Adrenal gland (tissue), 19 donors: ENCODE measurements at places on chromosomes 7 and 10. TPM values are rescaled to one million over a fixed set of nuclear protein-coding genes. Genes with fewer than 3 reads are reported as not detected.

- H3K27ac ChIP-seq, result peak overlapping the region; percentile 59
- peaks cover 5% of the 10 kb centered on the region for H3K4me1 ChIP-seq
- no peaks in the 10 kb centered on the region for H3K36me3 ChIP-seq
- H3K4me3 ChIP-seq, result peak overlapping the region; percentile 60
- H3K27me3 ChIP-seq, result no peaks in the 10 kb centered on the region
Observed at GRCh38 chr7:69597278-69598076, 798 bp upstream of the AUTS2 start.

- H3K36me3 ChIP-seq, result no peaks in the 10 kb centered on the region
- no peak overlapping the region for H3K4me3 ChIP-seq
- no peak for DNase-seq
Observed at GRCh38 chr7:69349291-69349690, 249.0 kb upstream of the AUTS2 start.

GRCh38 chr7:149843566-149843965 lies 5.4 kb downstream of the ZNF862 start:
- H3K4me1 ChIP-seq, result peaks cover 11% of the 10 kb centered on the region
- H3K4me3 ChIP-seq, result no peak overlapping the region
- DNase-seq, result no peak

GRCh38 chr10:61887772-61888171 lies 13.7 kb upstream of the ARID5B start:
- H3K4me1 ChIP-seq, result no peaks in the 10 kb centered on the region
- no peaks in the 10 kb centered on the region for H3K27me3 ChIP-seq
- H3K36me3 ChIP-seq, result no peaks in the 10 kb centered on the region
- H3K4me3 ChIP-seq, result no peak overlapping the region

DNA sequence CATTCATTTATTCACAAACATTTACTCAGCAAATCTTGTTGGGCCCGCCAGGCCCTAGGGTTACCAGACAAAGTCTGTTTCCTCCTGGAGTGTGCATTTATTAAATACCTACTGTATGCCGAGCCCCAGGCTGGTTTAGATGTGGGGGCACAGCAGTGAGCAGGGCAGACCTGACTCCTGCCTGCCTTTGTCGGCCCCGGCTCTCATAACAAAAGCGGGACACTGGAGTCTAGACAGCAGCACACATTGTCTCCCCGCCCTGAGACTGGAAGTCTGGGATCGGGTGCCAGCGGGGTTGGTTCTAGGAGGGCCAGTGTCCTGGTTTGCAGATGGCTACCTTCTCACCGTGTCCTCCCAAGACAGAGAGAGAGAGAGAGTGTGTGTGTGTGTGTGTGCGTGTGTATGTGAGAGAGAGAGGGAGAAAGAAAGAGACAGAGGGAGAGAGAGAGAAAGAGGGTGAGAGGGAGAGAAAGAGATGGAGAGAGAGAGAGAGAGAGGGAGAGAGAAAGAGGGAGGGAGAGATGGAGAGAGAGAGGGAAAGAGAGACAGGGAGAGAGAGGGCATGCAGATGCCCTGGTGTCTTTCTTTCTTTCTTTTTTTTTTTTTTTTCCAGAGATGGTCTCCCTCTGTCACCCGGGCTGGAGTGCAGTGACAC lies 25.9 kb downstream of the ELFN1 start:
- peak; percentile 3 for DNase-seq
- H3K27ac ChIP-seq, result no peak overlapping the region
- no peaks in the 10 kb centered on the region for H3K27me3 ChIP-seq
- no peaks in the 10 kb centered on the region for H3K36me3 ChIP-seq
- H3K4me1 ChIP-seq, result no peaks in the 10 kb centered on the region
- no peak overlapping the region for H3K4me3 ChIP-seq

DNA sequence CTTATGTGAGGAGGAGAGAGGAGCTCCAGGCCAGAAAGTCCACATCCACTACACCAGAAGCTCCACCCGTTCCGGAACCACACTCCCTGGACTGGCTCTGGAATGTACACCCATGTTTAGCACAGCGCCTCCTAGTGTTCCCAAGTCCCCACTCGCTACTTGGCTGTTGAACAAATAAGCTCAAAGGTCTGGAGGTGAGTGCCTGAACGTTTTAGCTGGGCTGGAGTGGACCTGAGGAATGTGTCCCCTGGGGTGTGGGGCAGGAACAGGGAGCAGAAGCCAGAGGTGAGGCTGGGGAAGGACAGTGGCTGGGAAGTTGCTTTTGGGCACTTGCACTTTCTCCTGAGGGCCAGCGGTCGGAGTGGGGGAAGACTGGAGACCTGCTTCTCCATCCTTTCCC lies 164.1 kb upstream of the CDCA7L start:
- no peaks in the 10 kb centered on the region for H3K36me3 ChIP-seq
- H3K4me3 ChIP-seq, result no peak overlapping the region
- H3K4me1 ChIP-seq, result no peaks in the 10 kb centered on the region
- DNase-seq, result peak; percentile 64

DNA sequence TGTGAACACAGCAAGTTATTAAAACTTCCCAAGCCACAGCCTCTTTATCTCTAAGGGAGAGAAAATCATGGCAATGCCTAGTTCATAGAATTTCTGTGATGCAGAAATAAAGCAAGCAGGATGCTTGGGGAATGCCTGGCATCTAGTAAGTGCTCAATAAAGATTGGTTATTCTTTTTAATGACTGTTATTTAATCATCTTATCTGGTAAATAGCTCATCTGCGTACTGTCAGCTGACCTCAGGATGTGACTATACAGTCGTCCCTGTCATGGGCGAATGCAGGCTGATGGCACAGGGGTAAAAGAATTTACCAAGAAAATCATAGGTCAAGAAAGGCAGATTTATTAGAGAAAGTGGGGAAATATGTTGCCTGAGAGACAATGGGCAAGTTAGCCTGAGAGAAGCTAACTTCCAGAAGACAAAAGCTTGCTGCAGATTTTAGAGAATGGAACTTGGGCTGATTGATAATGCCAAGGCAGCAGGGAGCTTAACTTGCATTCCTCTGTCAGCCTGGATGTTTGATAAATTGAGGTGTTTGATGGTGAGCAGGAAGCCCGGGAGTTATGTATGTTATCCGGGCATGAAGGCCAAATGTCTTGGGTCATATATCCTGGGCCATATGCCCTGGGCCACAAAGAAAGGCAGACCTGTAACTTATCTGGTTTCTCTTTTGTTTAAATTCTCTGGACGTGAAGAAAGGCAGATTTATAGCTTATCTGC lies 126.0 kb downstream of the KCNMA1 start:
- no peak for DNase-seq
- H3K4me1 ChIP-seq, result peaks cover 4% of the 10 kb centered on the region
- peaks cover 7% of the 10 kb centered on the region for H3K27me3 ChIP-seq
- no peak overlapping the region for H3K27ac ChIP-seq

The TUBB8 gene
- not detected for total RNA-seq

DNA sequence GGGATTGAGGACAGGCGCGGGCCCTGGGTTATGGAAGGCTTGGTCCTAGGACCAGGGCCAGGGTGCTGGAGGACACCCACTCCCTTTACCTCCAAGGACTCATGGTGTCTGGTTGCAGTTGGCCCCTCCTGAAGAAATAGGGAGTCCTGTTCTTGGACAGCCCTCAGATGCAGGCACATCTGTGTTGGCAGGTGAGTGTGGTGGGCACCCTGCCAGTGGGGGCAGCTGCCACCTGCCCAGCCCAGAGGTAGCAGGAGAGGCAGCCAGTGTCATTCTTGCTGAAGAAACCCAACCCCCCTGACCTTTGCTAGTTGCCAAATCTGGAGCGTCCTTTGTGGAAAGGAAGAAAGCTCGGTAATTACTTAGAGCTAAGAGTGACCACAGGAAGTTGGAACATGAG lies 8.3 kb downstream of the GALNT17 start:
- no peaks in the 10 kb centered on the region for H3K36me3 ChIP-seq
- H3K27ac ChIP-seq, result no peak overlapping the region
- H3K4me1 ChIP-seq, result no peaks in the 10 kb centered on the region
- no peak for DNase-seq

- peaks cover 4% of the 10 kb centered on the region for H3K27me3 ChIP-seq
- DNase-seq, result no peak
- H3K36me3 ChIP-seq, result no peaks in the 10 kb centered on the region
- H3K4me1 ChIP-seq, result no peaks in the 10 kb centered on the region
Observed at GRCh38 chr10:131834152-131834810, 66.5 kb upstream of the PPP2R2D start.

The USP54 gene
- total RNA-seq, result 22.5 TPM

The PKD2L1 gene
- total RNA-seq, result not detected

- peak overlapping the region; percentile 2 for H3K27ac ChIP-seq
- H3K36me3 ChIP-seq, result no peaks in the 10 kb centered on the region
- no peak for DNase-seq
- H3K4me1 ChIP-seq, result no peaks in the 10 kb centered on the region
- no peak overlapping the region for H3K4me3 ChIP-seq
Observed at GRCh38 chr10:878333-878759, 53.2 kb downstream of the LARP4B start.

The FBXL13 gene
- 5.0 TPM for total RNA-seq

The MRLN gene
- total RNA-seq, result not detected

DNA sequence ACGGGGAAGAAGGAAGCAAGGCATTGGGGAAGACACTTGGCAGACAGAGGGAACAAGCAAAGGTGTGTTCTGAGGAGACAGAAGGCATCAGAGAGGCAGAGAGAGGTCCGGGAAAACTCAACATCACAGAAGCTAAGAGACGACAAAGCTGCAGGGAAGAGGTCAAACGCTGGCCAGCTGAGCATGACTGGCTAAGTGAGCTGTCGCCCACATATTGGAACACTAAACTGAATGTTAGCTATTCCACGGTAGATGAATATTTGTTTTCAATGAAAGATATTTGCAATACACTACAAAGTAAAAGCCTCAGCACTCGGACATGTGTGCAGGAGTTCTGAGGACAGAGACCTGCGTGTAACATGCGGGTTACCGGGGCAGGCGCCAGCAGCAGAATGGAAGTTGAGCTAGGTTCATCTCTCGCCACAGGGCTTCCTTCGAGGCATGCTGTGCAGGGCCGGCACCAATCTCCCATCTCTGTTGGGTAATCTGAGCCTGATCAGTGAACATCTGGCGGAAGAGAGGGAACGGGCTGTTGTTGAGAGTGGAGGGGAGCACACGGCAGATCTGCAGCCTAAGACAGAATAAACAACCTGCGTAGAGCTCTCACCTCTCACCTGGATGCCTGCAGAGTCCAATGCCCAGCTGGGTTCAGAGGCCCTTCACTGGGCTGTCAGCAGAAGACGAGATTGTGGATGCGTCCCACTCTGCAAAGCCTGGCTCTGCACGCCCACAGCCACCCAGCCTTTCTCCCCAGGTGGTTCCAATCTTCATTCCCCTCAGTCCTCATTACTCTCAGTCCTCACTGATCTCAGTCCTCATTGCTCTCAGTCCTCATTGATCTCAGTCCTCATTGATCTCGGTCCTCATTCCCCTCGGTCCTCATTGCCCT lies 35.9 kb downstream of the INSIG1 start:
- no peak for DNase-seq
- H3K27me3 ChIP-seq, result no peaks in the 10 kb centered on the region
- no peaks in the 10 kb centered on the region for H3K4me1 ChIP-seq
- H3K4me3 ChIP-seq, result no peak overlapping the region
- H3K27ac ChIP-seq, result no peak overlapping the region
- no peaks in the 10 kb centered on the region for H3K36me3 ChIP-seq

DNA sequence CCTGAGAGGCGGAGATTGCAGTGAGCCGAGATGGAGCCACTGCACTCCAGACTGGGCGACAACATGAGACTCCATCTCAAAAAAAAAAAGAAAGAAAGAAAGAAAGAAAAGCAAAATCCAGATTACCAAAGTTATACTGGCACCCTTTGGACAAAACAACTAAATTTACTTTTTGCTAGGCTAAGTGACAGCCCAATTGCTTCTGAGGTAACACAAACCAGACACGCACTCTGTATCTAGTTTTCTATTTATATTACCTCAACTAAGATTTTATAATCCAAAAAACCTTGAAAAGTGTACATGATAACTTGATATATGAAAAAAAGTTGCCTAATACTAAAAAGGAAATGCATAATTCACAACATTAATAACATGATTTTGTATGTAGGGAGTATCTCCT lies 12.9 kb downstream of the UBE2H start:
- peaks cover 37% of the 10 kb centered on the region for H3K4me1 ChIP-seq
- H3K4me3 ChIP-seq, result no peak overlapping the region
- DNase-seq, result no peak
- peaks cover 19% of the 10 kb centered on the region for H3K36me3 ChIP-seq
- no peak overlapping the region for H3K27ac ChIP-seq
- no peaks in the 10 kb centered on the region for H3K27me3 ChIP-seq

DNA sequence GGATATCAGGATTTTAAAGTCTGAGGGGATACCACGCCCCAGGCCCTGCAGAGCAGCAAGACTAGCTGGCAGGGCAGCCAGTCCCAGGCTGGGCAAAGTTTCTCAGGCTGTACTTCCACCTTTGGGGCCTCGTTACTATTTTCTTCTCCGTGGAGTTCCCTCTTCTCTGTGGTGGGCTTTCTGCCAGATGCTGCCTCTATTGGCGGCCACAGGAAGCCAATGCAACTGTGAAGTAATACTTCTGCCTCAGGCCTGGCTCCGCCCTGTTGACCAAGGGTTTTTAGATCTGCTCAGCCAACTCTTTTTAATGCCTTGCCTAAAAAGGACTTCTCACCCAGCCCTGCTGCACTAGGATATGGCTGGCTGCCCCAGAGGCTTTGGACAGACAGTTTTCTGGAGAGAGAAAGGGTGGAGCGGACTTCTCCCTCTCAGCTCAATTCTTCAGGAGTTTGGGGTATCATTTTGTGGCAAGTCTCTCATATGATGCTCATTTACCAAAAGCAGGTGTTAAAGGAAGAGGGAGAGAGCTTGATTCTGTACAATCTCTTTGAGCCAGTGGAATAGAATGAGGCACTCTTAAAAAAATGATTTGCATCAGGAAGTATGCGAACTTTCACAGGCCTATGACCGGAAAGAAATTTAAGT lies 67.4 kb downstream of the HHEX start:
- H3K27me3 ChIP-seq, result no peaks in the 10 kb centered on the region
- peak overlapping the region; percentile 34 for H3K27ac ChIP-seq
- peak; percentile 71 for DNase-seq
- no peaks in the 10 kb centered on the region for H3K4me1 ChIP-seq
- H3K36me3 ChIP-seq, result no peaks in the 10 kb centered on the region

DNA sequence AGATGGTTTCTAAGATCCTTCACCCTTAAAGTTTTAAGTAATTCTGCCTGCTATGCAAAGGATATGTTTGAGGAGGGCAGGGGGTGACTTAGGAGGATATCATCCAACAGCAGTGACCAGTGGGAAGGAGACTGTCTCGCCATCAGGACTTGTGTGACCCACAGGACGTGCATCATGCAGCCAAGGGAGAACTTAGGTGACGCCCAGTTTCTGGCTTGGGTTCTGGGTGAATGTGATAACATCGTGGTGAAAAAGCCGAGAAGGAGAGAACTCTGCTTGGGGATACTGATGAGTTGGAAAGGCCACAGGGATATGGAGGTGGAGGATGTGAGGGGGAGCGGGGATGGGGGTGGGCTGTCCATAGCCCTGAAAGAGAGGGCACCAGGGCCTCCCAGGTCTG lies 3.8 kb downstream of the WIPI2 start:
- peaks cover 13% of the 10 kb centered on the region for H3K4me1 ChIP-seq
- no peaks in the 10 kb centered on the region for H3K27me3 ChIP-seq
- no peaks in the 10 kb centered on the region for H3K36me3 ChIP-seq
- no peak overlapping the region for H3K27ac ChIP-seq
- peak; percentile 33 for DNase-seq

GRCh38 chr7:54956865-54957264 lies 62.0 kb upstream of the EGFR start:
- H3K4me3 ChIP-seq, result no peak overlapping the region
- no peaks in the 10 kb centered on the region for H3K4me1 ChIP-seq
- no peak overlapping the region for H3K27ac ChIP-seq
- no peaks in the 10 kb centered on the region for H3K27me3 ChIP-seq
- H3K36me3 ChIP-seq, result no peaks in the 10 kb centered on the region

The SH2D4B gene
- not detected for total RNA-seq

The DNAJB9 gene
- 21.6 TPM for total RNA-seq

The CDH23 gene
- 9.0 TPM for total RNA-seq

GRCh38 chr10:106284802-106285587 lies 879.5 kb downstream of the SORCS1 start:
- DNase-seq, result no peak
- no peaks in the 10 kb centered on the region for H3K4me1 ChIP-seq
- H3K27ac ChIP-seq, result no peak overlapping the region
- no peaks in the 10 kb centered on the region for H3K36me3 ChIP-seq
